ENCODE measurements at places on chromosomes 5 and 9. TPM values are rescaled to one million over a fixed set of nuclear protein-coding genes. Genes with fewer than 3 reads are reported as not detected.

DNA sequence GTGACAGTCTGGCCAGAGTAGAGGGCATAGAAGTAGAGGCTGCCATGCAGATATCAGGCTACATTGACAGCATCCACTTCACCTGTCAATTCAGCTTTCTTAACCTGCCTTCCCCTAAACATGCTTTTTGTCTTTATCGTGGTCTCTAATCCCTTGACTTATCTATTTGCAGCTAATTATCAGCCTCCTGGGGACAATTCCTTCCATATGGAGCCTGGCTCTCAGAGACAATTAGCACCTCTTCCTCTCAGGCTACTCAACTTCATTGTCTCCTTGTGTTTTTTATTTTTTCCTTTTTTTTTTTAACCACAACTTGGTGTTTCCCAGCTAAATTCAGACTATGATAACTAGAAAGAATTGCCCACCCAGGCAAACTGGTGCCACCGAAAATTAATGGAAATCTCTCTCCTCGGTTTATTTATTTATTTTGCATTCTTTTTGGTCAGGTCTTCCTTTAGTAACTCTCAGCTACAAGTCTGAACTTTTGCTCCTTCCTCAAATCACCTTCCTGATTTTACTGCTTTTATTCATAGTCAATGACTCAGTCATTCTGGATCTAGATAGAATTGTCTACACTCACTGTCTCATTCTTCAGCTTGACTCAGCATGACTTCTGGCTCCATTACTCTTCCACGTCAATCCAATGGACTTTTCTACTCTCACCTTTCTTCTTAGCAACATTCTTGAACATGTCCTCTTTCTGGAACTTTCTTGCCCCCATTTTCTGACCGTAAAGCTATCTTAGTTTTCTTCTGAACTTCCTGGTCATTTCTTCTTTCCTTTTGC lies 63.0 kb upstream of the BASP1 start:
- H3K27ac ChIP-seq, result no peak overlapping the region
- no peak for DNase-seq
- no peaks in the 10 kb centered on the region for H3K36me3 ChIP-seq
- peaks cover 7% of the 10 kb centered on the region for H3K4me1 ChIP-seq
- H3K4me3 ChIP-seq, result no peak overlapping the region

- no peaks in the 10 kb centered on the region for H3K36me3 ChIP-seq
- H3K27ac ChIP-seq, result no peak overlapping the region
- H3K4me1 ChIP-seq, result no peaks in the 10 kb centered on the region
- no peaks in the 10 kb centered on the region for H3K27me3 ChIP-seq
- no peak overlapping the region for H3K4me3 ChIP-seq
- no peak for DNase-seq
Observed at GRCh38 chr5:10474521-10475075, 32.9 kb downstream of the ROPN1L start.

Gene SPIN1
- polyA plus RNA-seq, result 69.9 TPM

- no peaks in the 10 kb centered on the region for H3K27me3 ChIP-seq
- H3K4me3 ChIP-seq, result no peak overlapping the region
- no peak for DNase-seq
- no peaks in the 10 kb centered on the region for H3K36me3 ChIP-seq
- peaks cover 11% of the 10 kb centered on the region for H3K4me1 ChIP-seq
Observed at GRCh38 chr5:107456281-107456715, 214.4 kb downstream of the EFNA5 start.

GRCh38 chr5:14834584-14835550 lies 36.7 kb downstream of the ANKH start:
- no peaks in the 10 kb centered on the region for H3K36me3 ChIP-seq
- no peak overlapping the region for H3K27ac ChIP-seq
- H3K27me3 ChIP-seq, result no peaks in the 10 kb centered on the region
- no peak overlapping the region for H3K4me3 ChIP-seq
- no peak for DNase-seq

- H3K36me3 ChIP-seq, result no peaks in the 10 kb centered on the region
- no peaks in the 10 kb centered on the region for H3K27me3 ChIP-seq
- H3K4me3 ChIP-seq, result no peak overlapping the region
- H3K27ac ChIP-seq, result no peak overlapping the region
- no peak for DNase-seq
Observed at GRCh38 chr5:132103969-132104391, 30.4 kb downstream of the CSF2 start.

- no peak overlapping the region for H3K27ac ChIP-seq
- no peaks in the 10 kb centered on the region for H3K36me3 ChIP-seq
- no peaks in the 10 kb centered on the region for H3K27me3 ChIP-seq
- DNase-seq, result no peak
Observed at GRCh38 chr5:123709422-123709821, 197.4 kb downstream of the CSNK1G3 start.

Gene CDKN2B-AS1
- polyA plus RNA-seq, result not detected

Gene ARID3C
- 0.25 TPM for polyA plus RNA-seq

DNA sequence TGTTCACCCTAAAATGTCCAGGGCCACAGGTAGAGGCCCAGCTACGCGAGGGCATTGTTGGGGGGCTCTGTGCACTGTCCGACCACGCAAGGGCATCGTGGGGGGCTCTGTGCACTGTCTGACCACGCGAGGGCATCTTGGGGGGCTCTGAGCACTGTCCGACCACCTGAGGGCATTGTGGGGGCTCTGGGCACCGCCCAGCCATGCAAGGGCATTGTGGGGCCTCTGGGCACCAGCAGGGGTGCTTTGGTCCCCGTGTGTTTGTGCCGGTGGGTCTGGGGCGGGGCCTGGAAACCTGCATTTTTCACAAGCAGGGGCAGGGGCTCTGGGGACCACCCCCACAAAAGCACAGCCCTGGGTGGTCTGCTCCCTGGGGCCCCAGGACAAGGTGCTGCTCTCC lies 41.5 kb upstream of the RXRA start:
- no peak overlapping the region for H3K27ac ChIP-seq
- no peaks in the 10 kb centered on the region for H3K27me3 ChIP-seq
- no peaks in the 10 kb centered on the region for H3K4me1 ChIP-seq
- no peaks in the 10 kb centered on the region for H3K36me3 ChIP-seq
- DNase-seq, result no peak

GRCh38 chr9:129542741-129543140 lies 78.2 kb downstream of the C9orf50 start:
- no peak for DNase-seq
- H3K4me3 ChIP-seq, result no peak overlapping the region
- no peaks in the 10 kb centered on the region for H3K27me3 ChIP-seq

DNA sequence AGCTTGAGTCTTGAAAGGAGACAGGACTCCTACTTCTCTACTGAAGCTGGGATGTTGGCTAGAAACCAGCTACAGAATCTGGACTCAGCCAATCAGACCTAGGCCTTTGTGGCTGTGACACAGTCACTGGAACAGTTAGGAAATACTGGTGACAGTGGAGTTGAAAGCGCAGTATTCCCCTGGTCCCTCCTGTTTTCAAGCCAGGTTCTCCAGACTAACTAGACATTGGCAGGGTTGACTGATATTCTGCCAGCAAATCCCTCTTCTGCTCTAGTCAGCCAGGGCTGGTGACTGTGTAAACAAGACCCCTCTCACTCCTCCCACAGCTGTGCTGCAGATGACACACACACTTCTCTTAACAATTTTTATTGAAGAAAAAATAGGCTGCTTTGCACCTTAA lies 8.7 kb downstream of the SHROOM1 start:
- H3K27me3 ChIP-seq, result peaks cover 40% of the 10 kb centered on the region
